ENCODE measurements at places on chromosomes 5 and 9.

GRCh38 chr9:133673258-133673655 is 37.1 kb downstream of the DBH start:
- no peak for DNase-seq

GRCh38 chr5:6943197-6944112 is 230.2 kb downstream of the TENT4A start:
- DNase-seq: no peak

- no peak for DNase-seq
Observed at GRCh38 chr9:109767404-109767803, 12.6 kb upstream of the PALM2AKAP2 start.

DNA sequence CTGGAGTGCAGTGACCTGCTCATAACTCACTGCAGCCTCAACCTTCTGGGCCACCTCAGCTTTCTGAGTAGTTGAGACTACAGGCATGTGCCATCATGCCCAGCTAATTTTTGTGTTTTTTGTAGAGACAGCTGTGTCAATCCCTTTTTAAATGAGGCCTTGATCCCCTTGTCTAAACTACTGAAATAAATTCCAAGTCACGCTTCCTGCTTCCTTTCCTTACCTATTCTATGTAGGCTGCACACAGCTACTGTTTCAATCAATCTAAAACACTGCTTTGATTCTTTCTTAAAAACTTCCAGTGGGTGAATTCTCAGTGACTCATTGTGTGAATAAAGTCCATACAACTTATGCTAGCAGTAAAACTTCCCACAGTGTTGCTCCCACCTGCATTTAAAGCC is 2.9 kb upstream of the C7 start:
- DNase-seq: no peak

GRCh38 chr5:73630765-73631164 is 4.8 kb downstream of the ARHGEF28 start:
- DNase-seq: no peak

DNA sequence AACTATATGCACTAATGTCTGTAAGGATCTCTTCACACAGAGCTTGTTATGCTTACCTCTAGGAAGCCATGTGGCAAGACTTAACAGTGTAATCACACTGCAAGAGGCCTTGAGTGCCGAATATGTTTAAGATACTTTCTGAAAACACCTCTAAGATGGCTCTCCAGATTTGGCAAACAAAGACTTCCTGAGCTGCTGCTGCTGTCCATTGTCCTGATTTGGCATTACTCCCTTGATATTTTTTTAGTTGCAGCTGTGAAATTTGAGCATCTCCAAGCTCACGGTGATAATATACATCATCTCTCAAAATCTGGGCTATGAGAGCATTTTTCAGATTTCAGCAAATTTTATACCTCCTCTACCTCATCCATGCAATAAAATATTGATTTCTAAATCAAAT is 384.5 kb upstream of the CDH6 start:
- DNase-seq: no peak

GRCh38 chr5:122965111-122965510 is 71.4 kb downstream of the PPIC start:
- no peak for DNase-seq

DNA sequence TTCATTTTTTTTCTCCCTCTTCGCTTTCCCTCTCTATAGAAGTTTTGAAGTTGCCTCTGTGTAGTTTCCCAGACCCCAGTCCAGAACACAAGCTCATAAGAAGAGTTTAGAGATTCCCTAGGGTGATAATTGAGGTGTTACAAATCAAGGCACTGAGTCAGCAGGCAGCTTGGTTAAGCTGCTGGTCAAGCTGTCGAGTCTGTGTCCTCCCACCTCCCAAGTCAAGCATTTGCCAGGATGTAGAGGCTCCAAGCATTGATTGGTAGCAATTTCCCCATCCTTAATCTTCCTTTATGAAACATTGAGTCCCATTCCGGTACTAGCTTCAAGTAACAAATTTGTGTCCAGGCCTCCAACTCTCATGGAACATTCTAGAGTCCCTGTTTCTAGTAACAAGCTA is 47.5 kb upstream of the SLC1A1 start:
- DNase-seq: no peak

- no peak for DNase-seq
Observed at GRCh38 chr5:110021251-110021650, 331.5 kb downstream of the MAN2A1 start.

DNA sequence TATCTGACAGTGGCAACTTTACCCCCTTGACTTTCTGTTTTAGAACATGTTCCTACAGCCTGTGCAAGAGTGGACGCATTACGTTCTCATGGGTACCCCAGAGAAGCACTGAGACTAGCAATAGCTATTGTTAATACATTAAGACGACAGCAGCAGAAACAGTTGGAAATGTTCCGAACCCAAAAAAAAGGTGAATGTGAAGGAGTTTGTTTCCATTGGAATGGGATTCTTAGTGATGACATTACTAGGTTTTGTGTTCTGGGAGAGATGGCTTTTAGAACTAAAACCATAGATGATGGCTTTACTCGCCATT is 194.1 kb downstream of the ZSWIM6 start:
- no peak for DNase-seq

GRCh38 chr5:84080908-84081307 is 303.8 kb downstream of the EDIL3 start:
- no peak for DNase-seq

- no peak for DNase-seq
Observed at GRCh38 chr5:146716636-146717035, 161.9 kb downstream of the PPP2R2B start.

DNA sequence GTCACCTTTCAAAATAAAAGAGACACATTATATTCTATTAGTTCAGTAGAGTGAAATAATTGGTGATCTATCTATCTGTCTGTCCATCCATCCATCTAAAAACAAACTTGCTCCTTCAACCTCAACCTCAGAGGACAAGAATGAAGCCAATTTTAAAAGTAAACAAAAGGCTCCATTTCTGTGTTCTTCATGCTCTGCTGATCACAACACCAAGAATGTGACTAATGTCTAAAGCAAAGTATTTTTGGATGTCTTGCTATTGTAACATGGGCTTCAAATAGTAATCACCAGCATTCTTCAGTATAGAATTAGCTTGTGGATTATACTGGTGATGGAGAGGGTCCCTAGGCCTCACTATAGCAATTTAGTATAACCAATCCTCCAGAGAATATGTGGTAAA is 1304.4 kb downstream of the MAT2B start:
- no peak for DNase-seq

Measured in ecto neural progenitor cell (in vitro differentiated cells).